ENCODE measurements at places on chromosomes 11 and 22. TPM values are rescaled to one million over a fixed set of nuclear protein-coding genes. Genes with fewer than 3 reads are reported as not detected.

B3GAT3 gene
- 15.7 TPM for polyA plus RNA-seq

OR51B4 gene
- polyA plus RNA-seq = not detected

SLCO2B1 gene
- polyA plus RNA-seq = 14.3 TPM

ACRV1 gene
- 0.45 TPM for polyA plus RNA-seq

OR4D5 gene
- polyA plus RNA-seq = not detected

TRIM66 gene
- polyA plus RNA-seq = 6.0 TPM

DRG1 gene
- polyA plus RNA-seq = 77.5 TPM

GGT1 gene
- polyA plus RNA-seq = 2.0 TPM

CRYBB3 gene
- not detected for polyA plus RNA-seq

PAAF1 gene
- 47.3 TPM for polyA plus RNA-seq

ANO9 gene
- polyA plus RNA-seq = not detected

CCDC82 gene
- polyA plus RNA-seq = 33.0 TPM

APOBEC3B gene
- 4.6 TPM for polyA plus RNA-seq

HBG2 gene
- polyA plus RNA-seq = 6,717 TPM

SAA4 gene
- not detected for polyA plus RNA-seq

RIC3 gene
- not detected for polyA plus RNA-seq

OSM gene
- polyA plus RNA-seq = 0.36 TPM

UBQLN3 gene
- not detected for polyA plus RNA-seq

TRIM48 gene
- not detected for polyA plus RNA-seq

TANGO2 gene
- polyA plus RNA-seq = 9.4 TPM

OR9Q1 gene
- polyA plus RNA-seq = not detected

HEPN1 gene
- not detected for polyA plus RNA-seq

TTC36 gene
- not detected for polyA plus RNA-seq

PATE3 gene
- polyA plus RNA-seq = not detected

OR8B4 gene
- polyA plus RNA-seq = not detected

KBTBD4 gene
- polyA plus RNA-seq = 10.9 TPM

GAL3ST1 gene
- 8.6 TPM for polyA plus RNA-seq

DPP3 gene
- polyA plus RNA-seq = 16.5 TPM

LGR4 gene
- 30.8 TPM for polyA plus RNA-seq

ZNF214 gene
- polyA plus RNA-seq = 1.7 TPM

ARFGAP3 gene
- polyA plus RNA-seq = 47.1 TPM

PANX3 gene
- polyA plus RNA-seq = not detected

ARHGAP1 gene
- polyA plus RNA-seq = 30.1 TPM

SCGB1D2 gene
- polyA plus RNA-seq = not detected

OR51A2 gene
- polyA plus RNA-seq = not detected

TECTA gene
- 1.6 TPM for polyA plus RNA-seq

KCNJ4 gene
- polyA plus RNA-seq = 0.14 TPM

C11orf24 gene
- 26.7 TPM for polyA plus RNA-seq

HORMAD2 gene
- not detected for polyA plus RNA-seq

LZTR1 gene
- 34.9 TPM for polyA plus RNA-seq

DRD4 gene
- 0.61 TPM for polyA plus RNA-seq

MIAT gene
- polyA plus RNA-seq = 0.08 TPM

TH gene
- 0.66 TPM for polyA plus RNA-seq

SNX32 gene
- 1.4 TPM for polyA plus RNA-seq
